ENCODE measurements at places on chromosomes 13 and 19. TPM values are rescaled to one million over a fixed set of nuclear protein-coding genes. Genes with fewer than 3 reads are reported as not detected.

DNA sequence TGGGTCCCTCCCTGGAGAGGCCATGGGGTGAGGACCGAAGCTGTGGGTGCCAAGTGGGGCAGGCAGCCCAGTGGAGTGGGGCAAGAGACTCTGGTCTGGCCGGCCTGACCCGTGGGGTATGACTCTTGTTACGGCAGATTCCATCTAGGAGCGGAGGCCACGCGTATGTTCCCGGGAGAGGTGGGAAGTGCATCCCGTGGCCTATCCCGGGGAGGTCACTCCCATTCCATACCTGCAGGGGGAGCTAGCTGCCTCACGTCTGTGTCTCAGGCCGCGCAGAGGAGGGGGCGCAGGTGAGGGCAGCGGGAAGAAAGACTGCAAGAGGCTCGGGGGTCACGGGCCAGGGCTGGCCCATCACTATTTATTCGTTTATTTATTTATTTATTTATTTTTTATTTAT lies 4.9 kb downstream of the CSNK1G2 start:
- DNase-seq, result no peak
- H3K4me3 ChIP-seq, result no peak overlapping the region
- H3K27ac ChIP-seq, result no peak overlapping the region
- H3K36me3 ChIP-seq, result no peaks in the 10 kb centered on the region

DNA sequence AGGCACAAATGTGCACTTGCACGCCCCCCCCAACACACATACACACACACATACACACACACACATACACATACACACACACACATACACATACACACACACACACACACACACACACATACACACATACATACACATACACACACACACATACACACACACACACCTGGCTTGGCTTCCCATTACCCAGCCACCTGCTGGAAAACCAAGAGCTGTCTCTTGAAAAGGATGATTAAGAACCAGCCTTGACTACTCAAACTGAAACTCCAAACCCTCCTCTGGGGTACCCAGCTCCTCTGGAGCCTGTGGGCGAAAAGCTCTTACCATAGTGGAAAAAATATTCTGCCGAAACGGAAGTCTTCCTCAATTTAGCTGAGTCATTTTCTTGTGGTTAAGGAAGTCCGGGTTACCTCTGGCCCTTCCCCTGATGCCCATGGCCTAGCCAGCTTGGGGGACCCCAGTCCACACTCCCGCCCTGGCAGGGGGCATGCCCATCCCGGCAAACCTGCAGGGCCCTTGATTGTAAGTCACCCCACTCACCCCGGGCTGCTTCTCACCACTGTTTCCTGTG lies 21.9 kb downstream of the CEBPA start:
- H3K27ac ChIP-seq, result no peak overlapping the region
- H3K36me3 ChIP-seq, result no peaks in the 10 kb centered on the region
- DNase-seq, result no peak
- no peak overlapping the region for H3K4me3 ChIP-seq
- H3K4me1 ChIP-seq, result peaks cover 43% of the 10 kb centered on the region

The ZNF44 gene
- polyA plus RNA-seq, result 7.5 TPM

The PSPN gene
- 1.4 TPM for polyA plus RNA-seq

The RFPL4AL1 gene
- polyA plus RNA-seq, result not detected
